Activated naive CD4-positive, alpha-beta T cell treated with anti-CD3 and anti-CD28 coated beads for 36 hours (primary cell): ENCODE measurements at places on chromosomes 7 and 10. TPM values are rescaled to one million over a fixed set of nuclear protein-coding genes. Genes with fewer than 3 reads are reported as not detected.

The GIMAP8 gene
- 9.7 TPM for total RNA-seq

- no peak overlapping the region for H3K4me3 ChIP-seq
- no peak for DNase-seq
- H3K27ac ChIP-seq, result no peak overlapping the region
- no peaks in the 10 kb centered on the region for H3K36me3 ChIP-seq
- H3K4me1 ChIP-seq, result no peaks in the 10 kb centered on the region
Measured at GRCh38 chr10:51462076-51462779, 237.2 kb downstream of the CSTF2T start.

DNA sequence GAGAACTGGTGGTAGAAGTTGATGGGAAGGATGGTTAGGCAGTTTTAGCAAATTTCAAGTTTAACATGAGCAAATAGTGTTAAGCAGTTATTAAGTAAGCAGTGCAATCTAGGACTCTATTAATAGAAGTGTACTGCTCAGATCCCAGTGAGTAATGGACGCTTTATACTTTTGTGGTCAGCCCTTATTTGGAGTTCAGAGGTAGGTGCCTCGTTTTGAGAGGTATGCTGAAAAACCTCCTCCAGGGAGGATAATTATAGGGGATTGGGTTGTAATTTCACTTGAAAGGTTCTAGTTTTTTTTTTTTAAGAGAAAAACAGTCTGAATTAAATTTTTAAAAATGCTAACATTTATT, 33.5 kb upstream of the CCDC7 start:
- DNase-seq, result no peak
- peaks cover 9% of the 10 kb centered on the region for H3K4me1 ChIP-seq
- no peaks in the 10 kb centered on the region for H3K36me3 ChIP-seq
- no peaks in the 10 kb centered on the region for H3K27me3 ChIP-seq
- no peak overlapping the region for H3K4me3 ChIP-seq
- no peak overlapping the region for H3K27ac ChIP-seq

DNA sequence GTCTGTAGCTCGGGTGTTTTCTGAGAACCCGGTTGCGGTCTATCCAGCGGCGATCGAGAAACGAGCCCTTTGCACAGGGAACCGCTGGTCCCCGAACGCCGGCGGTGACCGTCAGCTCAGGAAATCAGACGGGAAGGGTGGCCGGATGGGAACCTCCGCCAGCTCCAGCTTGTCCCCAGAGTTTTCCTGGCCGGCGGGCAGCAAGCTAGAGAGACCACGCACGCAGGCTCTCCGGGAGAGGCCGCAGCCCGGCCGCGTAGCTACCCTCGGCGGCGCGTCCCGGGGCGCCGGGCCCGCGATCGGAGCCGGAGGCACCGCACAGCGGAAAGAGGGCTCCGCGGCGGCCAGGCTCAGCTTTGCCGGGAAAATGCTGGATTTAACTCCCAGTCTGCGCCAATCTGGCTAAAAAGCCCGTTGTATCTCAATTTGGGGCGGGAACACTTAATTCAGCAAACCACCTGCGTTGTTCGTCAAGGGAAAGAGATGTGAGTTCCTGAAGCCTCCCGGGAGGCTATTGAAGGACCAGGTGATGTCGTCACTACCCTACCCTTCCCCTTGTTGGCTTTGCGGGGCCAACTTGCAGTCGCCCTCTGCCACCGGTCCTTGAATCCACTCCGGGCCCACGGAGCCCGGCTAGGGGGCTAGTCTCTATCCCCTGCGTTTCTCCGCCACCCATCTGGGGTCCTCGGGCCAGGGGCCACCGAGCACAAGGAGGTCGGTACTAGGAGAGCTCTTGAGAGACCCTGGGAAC, 859 bp upstream of the CH25H start:
- DNase-seq, result peak; percentile 16
- H3K27ac ChIP-seq, result no peak overlapping the region
- no peaks in the 10 kb centered on the region for H3K36me3 ChIP-seq
- peak overlapping the region; percentile 75 for H3K4me3 ChIP-seq

- H3K27ac ChIP-seq, result no peak overlapping the region
- peaks cover 4% of the 10 kb centered on the region for H3K27me3 ChIP-seq
- H3K4me1 ChIP-seq, result no peaks in the 10 kb centered on the region
- DNase-seq, result no peak
- H3K36me3 ChIP-seq, result no peaks in the 10 kb centered on the region
- no peak overlapping the region for H3K4me3 ChIP-seq
Measured at GRCh38 chr7:10798044-10798443, 175.6 kb upstream of the PHF14 start.
